G401 (cell line): ENCODE measurements at places on chromosomes 2 and 18. TPM values are rescaled to one million over a fixed set of nuclear protein-coding genes. Genes with fewer than 3 reads are reported as not detected.

DNA sequence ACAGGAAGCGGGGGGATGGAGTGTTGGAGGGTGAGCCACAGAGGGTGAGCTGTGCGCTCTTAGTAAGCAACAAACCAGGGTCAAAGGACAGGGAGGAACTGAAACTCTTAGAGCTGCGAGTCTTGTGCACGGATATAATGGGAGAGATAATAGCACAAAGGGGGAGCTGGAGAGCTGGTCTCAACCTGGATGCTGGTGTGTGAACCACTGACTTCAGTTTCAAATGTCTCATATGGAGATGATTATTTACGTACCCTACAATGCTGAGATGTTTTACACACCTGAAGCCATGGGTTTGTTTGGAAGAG, 35.9 kb downstream of the PTGR3 start:
- DNase-seq, result no peak

DNA sequence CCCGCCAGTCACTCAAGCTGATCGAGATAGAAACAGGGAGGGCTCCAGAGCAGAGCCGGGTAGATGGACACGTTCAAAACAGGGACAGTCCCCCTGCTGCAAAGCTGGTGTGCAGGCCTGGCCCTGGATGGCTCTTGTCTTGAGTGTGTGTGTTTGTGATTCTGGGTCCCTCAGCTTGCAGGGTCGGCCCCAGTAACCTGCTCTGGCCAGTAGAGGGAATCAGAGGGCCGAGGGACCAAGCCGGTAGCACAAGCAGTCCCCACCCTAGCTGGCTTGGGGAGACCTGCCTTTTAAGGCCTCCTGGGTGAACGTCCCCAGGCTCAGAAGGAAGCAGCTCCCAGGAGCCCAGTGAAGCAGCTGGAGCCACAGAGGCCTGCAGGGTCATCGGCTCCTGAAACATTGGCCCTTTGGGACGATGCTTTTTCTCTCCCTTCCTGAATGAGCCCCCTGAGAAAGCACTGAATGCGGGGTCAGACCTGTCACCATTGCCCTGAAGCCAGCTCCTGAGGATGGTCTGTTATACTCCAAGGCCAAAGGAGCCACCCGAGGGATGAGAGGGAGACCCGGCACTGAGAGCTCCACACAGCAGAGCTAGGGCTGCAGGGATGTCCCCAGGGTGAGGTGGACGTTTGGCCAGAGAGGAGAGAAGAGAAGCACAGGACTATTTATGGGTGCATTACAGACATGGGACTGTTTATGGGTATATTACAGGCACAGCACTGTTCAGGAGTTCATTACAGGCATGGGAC, 15.4 kb upstream of the MLPH start:
- DNase-seq, result peak; percentile 19

GRCh38 chr2:126662621-126663020, 6.7 kb downstream of the GYPC start:
- no peak for DNase-seq

GRCh38 chr2:42021464-42021863, 26.4 kb upstream of the PKDCC start:
- DNase-seq, result no peak

DNA sequence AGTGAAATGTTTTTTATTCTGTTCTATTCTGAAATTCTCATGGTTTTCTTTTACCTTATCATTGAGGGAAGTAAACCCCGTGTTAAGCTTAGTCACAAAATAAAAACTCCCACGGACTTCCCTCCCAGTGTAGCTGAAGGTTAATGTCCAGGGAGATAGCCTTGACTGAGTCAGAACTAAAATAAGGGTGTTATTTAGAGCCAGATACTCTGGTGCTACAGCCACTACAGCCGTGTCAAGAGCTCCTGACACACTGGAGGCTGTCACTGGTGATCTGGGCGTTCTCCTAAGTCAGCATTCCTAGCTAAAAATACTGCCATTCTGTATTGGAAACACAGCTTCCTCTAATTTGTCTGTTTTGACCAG, 82.0 kb upstream of the RANBP2 start:
- DNase-seq, result no peak

DNA sequence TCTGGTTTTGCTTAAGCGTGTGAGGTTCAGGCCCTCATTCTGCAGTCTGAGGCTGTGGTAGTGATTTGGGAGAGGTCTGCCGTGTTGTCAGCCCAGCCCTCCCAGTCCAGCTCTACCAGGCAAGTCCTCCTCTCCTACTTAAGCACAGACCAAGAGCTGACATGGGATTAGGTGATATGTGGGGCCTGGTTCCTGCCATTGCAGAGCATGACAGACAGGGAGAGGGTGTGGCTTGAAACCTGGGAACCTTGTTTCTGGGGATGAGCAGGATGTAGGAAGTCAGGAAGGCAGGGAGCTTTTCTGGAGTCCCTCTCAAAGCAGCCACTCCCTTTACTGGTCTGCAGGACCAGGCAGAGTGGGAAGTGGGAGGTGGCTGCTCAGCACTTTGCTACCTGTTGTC, 38.6 kb downstream of the PTPRM start:
- no peak for DNase-seq

DNA sequence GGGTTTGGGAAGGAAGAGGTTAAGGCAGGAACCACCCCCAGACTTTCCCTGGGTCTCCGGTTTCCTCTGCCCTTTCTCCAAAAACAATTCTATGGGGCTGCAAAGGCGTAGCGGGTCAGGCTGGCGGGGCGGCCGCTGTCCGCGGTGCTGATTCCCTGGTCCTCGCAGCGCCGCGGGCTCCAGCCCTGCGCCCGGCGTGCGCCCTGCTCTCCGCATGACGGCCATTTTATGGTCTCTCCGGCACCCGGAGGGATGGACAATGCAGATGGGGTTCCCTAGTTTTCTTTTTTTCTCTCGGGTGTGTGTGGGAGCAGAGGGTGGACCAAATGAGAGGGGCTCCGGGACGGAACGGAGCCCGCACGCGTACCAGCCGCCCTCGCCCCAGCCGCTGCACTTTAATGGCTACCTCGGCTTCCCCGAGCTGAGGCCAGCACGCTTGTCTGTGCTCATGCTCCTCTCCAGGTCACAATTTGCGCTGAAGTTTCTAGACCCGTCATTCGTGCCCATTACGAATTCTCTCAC, 1.6 kb downstream of the ST8SIA3 start:
- DNase-seq, result peak; percentile 74

DNA sequence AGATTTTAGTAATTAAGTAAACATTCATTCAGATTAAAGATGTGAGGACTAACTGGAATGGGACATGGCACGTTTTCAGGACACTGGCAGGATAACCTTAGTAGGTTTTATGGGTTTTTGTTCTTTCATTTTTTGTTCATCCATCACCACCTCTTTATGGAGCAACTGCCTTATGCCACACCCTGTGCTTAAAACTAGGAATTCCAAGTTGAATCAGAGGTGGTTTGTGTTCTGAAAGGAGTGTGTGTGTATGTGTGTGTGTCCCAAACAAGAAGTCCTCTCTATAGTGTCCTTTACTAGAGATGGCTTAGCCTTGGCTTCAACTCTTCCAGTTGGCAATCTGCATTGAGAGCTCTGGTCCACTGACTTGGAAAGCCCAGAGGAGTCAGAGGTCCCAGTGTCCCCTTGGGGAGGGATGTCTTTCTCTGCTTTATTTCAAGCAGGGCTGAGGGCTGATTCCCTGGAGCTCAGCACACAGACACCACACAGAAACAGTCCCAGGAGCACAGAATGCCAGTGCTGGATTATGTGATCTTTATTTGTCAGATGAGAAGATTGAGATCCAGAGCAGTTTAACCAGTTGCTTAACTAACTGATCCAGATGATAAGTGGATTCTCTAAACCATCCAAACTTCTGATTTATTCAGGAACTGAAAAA, 25.2 kb downstream of the RHOB start:
- DNase-seq, result no peak

DNA sequence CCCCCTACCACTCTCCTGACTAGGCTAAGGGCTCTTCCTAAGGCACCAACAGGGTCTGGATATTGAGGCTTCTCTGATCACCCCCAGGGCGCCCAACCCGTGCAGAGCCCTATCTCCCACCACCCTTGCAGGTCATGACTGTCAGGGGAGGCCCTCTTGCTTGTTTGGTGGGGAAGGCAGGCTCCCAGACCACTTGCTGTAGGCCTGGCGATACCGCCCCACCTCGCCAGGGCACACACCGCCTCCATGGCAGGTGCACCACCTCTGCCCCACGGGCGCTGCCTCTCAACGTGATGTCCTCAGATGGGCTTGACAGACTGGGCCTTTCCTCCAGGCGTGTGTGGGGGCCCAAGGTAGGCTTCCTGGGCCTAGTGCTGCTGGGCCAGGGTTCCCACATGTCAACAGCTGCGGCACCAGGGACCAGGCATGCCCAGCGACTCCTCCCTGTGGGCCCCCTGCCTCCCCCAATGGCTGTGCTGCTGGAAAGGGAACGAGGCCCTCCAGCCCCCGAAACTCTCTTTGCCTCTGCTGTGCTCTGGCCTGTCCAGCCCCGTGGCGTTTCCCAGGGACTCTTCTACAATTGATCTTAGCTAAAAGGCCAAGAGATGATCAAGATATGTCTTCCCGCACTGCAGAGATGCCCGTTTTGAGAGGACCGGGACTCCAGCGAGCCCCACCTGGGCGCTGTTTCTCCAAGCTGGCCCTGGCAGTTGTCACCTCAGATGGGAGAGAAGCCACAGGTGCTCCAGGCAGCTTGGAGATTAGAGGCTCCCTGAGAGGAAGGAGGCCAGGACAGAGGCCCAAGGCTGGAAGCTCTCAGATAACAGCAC, 7.5 kb downstream of the NPPC start:
- DNase-seq, result no peak

DNA sequence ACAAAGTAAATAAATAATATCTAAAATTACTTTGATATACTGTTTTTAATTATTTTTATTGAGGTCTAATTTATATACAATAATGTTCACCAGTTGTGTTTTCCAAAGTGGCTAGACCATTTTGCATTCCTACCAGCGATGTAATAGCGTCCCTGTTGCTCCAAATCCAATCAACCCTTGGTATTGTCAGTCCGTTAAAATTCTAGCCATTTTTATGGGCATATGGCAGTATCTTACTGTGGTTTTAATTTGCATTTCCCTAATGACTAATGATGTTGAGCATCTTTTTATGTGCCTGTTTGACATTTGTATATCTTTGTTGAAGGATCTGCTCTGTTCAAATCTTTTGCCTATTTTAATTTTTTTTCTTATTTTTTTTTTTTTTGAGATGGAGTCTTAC, 185.0 kb downstream of the PRPF40A start:
- no peak for DNase-seq

GRCh38 chr2:181918188-181918587, 26.7 kb downstream of the ITPRID2 start:
- no peak for DNase-seq

- DNase-seq, result no peak
These were observed 667.2 kb downstream of the ZEB2 start for GRCh38 chr2:143852759-143853158.

GRCh38 chr18:44342946-44343345, 337.7 kb upstream of the SETBP1 start:
- DNase-seq, result no peak

- DNase-seq, result no peak
These were observed 239.7 kb downstream of the GPD2 start for GRCh38 chr2:156675896-156676295.

DNA sequence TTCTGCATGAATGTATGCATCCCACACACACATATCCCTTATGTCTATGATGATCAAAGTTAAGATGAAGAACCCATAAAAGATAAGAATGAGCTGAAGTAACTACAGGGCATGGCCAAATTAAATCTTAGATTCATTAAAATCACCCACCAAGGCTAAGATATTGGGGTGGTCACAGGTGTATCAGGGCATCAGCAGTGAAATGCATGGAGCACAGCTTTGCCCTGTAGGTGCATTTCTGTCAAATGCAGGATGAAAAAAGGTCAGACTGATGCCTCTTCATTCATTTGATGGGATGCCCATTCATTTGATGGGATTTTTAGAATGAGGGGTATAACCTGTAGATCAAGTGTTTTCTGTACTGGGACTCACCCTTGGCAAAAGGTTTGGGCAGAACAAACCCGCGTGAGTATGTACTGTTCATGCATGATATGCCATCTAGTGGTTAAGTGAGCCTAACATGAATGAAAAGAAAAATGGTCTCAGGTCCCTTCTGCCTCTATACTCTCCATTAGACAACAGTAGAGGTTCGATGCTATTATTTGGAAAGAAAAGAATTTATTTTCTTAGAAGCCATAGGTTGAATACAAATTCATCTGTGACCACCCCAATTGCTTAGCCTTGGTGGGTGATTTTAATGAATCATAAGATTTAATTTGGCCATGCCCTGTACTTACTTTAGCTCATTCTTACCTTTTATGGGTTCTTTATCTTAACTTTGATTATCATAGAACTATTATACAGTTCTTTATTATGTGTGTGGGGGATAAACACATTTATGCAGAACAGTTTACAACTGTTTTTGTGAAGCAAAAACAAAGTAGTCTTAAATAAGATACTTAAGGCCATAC, 43.2 kb upstream of the NOSTRIN start:
- peak; percentile 47 for DNase-seq

GRCh38 chr2:201901786-201902185, 95.4 kb downstream of the CDK15 start:
- no peak for DNase-seq

GRCh38 chr2:78034706-78035105, 512.5 kb upstream of the LRRTM4 start:
- no peak for DNase-seq

DNA sequence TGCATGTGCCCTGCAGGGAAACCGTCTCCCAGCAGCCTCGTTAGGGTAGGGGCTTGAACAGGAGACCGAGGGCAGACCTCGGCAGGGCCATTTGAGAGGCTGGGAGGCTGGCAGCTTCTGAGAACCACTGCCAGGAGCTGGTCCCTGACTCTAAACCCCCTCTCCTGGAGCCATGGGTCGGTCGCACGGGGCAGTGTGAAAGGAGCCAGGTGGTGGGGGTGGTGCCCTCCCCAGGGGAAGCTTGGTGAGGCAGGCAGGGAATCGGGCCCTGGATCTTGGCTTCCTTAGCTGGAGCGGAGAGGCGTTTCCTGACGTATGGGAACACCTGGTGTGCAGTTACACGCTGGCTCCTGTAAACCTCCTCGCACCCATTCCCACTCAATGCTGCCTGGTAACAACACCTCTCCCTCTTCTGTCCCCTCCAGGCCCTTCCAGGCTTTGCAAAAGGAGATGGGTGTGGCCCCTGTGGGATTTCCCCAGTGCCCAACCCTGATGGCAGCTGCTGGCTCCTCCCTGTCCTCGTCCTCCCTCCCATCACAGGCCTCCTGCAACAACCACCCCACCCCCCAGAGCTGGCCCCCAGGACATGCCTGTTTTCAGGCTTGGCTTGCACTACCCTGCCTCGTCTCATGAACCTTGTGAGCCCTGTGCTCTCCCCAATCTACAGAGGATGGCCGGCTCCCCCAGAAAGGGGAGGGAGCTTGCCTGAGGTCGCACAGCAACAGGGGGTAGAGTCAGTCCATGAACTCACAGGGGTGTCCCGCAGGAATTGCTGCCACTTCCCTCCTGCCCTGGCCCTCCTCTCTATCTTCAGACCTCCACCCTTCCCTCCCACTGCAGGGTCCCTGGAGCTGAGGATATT, 24.4 kb downstream of the ADRA2B start:
- DNase-seq, result no peak

IGFBP5 gene
- total RNA-seq, result 0.24 TPM in 1 of 2 replicates, not detected in the other

ODC1 gene
- 382 and 511 TPM in 2 replicates for total RNA-seq

MC2R gene
- total RNA-seq, result not detected in 2 replicates

SH3RF3 gene
- total RNA-seq, result not detected in 2 replicates

CYP27A1 gene
- total RNA-seq, result not detected in 2 replicates

NOSTRIN gene
- total RNA-seq, result not detected in 2 replicates

TMSB10 gene
- total RNA-seq, result 1,848 and 2,842 TPM in 2 replicates
